ENCODE measurements at places on chromosomes 2 and 18. TPM values are rescaled to one million over a fixed set of nuclear protein-coding genes. Genes with fewer than 3 reads are reported as not detected.

DNA sequence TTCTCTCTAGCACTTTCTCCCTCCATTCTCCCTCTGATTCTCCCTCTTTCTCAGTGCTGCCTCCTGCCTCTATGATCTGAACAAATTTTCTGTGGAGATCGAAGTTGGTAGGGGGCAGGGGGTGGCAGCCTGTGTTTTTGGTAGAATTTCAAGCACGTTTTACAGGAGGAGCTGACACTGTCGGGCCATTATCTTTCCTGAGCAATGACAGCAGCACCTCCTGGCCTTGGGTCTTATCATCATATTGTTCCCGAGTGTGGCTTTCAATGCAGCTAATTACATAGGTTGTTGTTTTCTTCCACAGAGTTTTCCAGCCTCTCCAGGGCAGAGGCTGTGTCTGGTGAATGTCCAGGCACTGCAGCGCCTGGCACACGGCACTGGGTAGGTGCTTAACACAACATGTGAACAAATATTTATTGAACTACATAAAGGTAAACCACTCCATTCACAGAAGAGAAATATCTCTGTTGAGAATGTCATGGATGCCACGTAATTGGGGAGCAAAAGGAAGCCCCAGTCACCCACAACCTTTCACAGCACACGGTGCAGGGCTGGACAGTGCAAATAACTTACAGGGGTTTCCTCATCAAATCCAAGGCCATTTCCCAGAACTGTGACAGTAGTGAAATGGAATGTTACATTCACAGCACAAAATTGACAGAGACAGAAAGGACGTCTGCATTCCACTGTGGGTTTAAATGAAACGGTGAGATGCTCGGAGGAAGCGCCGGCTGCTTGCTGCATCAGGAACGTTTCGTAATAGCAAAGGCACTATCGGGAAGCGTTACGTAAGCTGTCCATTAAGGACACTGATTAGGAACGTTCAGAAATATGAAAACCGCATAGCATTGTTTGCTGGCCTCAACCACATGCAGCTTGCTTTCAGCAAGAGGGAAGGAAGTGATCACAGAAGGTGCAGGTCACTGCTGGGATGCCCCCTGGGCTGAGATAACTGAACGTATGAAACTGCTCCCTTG, 6.5 kb upstream of the KCNG2 start:
- H3K4me1 ChIP-seq, result peaks cover 2% of the 10 kb centered on the region
- no peaks in the 10 kb centered on the region for H3K36me3 ChIP-seq
- no peak for DNase-seq
- H3K4me3 ChIP-seq, result no peak overlapping the region

The TFCP2L1 gene
- not detected for total RNA-seq

The SLC16A14 gene
- 0.22 TPM for total RNA-seq

The RNF138 gene
- 24.6 TPM for total RNA-seq

DNA sequence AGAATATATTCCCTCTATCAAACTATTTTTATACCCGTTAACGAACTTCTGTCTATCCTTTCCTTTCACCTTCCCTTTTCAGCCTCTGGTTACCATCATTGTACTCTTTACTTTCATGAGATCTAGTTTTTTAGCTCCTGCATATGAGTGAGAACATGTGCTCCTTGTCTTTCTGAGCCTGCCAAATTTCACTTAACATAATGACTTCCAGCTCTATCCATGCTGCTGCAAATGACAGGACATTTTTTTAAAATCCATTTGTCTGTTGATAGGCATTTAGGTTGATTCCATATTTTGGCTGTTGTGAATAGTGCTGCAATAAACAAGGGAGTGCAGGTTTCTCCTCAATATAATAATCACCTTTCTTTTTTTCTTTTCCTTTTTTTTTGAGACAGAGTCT, 8.2 kb upstream of the CCDC195 start:
- no peak overlapping the region for H3K27ac ChIP-seq
- no peaks in the 10 kb centered on the region for H3K36me3 ChIP-seq
- no peaks in the 10 kb centered on the region for H3K27me3 ChIP-seq
- H3K4me1 ChIP-seq, result no peaks in the 10 kb centered on the region
- H3K4me3 ChIP-seq, result no peak overlapping the region
- no peak for DNase-seq

DNA sequence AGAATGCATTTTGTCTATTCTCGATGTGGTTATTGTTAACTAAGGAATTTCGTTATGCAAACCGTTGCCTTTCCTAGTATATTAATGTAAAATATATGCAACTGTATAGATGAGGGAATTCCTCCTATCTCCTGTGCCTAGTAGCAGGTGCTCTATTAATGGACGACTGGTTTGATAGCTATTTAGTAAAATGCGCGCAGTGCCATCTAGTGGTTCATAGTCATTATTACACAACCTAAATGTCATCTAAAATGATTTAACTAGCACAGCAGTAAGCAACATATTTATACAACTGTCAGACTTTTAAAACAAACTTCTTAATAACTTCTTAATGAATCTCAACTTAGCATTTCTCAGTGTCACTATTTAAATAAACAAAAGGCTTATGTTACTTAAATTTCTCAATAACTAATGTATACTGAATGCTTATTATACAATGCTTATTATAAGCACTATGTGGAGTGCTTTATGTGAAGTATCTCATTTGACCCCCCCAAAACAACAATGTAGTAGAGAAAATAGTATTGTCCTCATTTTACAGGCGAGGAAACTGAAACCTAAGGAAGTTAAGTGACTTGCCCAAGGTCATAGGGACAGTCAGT, 77.9 kb downstream of the DTNA start:
- H3K36me3 ChIP-seq, result no peaks in the 10 kb centered on the region
- no peak overlapping the region for H3K4me3 ChIP-seq
- no peaks in the 10 kb centered on the region for H3K27me3 ChIP-seq

DNA sequence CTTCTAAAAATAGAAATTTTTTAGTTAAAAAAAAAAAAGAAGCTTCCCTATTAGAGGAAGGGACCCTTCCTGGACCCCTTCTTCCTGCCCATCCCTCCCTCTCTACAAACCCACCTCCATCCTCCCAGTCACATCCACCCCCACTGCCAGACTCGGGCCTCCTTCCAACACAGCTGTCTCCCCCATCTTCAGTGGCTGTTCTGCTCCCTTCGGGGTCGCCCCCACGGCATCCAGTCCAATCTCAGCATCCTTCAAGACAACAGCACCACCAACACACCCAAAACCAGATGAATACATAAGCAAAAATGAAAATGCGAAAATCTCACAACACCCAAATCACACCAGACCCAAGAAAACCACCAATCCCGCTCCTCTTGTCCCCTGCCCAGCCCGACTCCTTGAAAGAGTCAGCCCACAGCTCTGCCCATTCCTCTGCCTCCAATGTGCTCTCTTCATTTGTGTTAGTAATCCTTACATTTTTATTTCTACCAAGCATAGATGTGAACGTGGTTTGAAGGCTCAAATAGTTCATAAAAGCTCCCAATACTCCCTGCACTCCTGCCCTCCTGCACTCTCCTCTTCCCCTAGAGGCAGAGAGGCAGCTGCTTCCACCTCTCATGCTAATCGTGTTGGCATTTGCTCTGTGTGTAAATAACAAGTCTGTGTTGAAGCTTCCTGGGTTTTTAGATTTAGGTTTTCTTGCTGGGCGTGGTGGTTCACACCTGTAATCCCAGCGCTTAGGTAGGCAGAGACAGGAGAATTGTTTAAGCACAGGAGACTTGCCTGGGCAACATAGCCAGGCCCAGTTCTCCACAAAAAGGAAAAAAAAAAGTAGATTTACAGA, 37.0 kb downstream of the MAL start:
- no peak overlapping the region for H3K27ac ChIP-seq
- H3K4me1 ChIP-seq, result no peaks in the 10 kb centered on the region
- no peaks in the 10 kb centered on the region for H3K27me3 ChIP-seq
- no peak for DNase-seq
- H3K4me3 ChIP-seq, result no peak overlapping the region
